ENCODE measurements at places on chromosomes 3 and 15. TPM values are rescaled to one million over a fixed set of nuclear protein-coding genes. Genes with fewer than 3 reads are reported as not detected.
A peak's percentile ranks its signal among the peaks of the same experiment; 100 is the strongest.

CSTA gene
- 17.0 TPM for total RNA-seq

MAP6D1 gene
- total RNA-seq, result 27.5 TPM

GPR160 gene
- 1.3 TPM for total RNA-seq

SENP8 gene
- 4.7 TPM for total RNA-seq

CFAP91 gene
- 2.1 TPM for total RNA-seq

AMIGO3 gene
- 2.8 TPM for total RNA-seq

ISLR gene
- total RNA-seq, result 119 TPM

ZNF80 gene
- not detected for total RNA-seq

SLC35G2 gene
- 4.2 TPM for total RNA-seq

DNA sequence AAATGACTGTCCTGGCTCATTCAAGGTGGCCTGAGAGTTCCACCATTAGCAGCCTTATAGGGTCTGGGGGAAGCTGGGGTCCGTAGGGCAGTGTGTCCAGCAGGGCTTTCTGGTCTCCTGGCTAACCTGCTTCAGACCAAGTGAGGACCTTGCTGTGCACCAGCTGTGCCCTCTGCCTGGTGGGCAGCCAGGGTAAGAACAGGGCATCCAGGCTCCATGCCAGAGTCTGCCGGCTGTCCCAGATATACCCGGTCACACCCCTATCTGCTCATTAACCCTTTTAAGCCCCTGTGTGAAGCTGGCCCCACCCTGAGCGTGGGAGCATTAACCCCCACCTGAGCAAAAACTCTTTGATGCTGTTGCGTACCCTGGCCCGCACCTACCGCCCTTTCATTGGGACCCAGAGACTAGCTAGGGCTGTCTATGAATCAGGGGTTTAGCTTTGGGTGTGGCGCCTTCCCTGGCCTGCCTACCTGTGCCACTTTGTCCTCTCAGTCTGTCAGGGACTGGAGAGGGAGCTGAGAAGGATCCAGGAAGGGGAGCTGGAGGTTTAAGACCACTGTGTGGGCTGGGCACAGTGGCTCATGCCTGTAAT is 17.6 kb downstream of the SEMA3F start:
- no peak for DNase-seq

GRCh38 chr3:42184651-42185443 is 81.1 kb downstream of the CCK start:
- DNase-seq, result no peak

GRCh38 chr3:129582799-129583198 is 23.7 kb downstream of the PLXND1 start:
- no peak for DNase-seq

DNA sequence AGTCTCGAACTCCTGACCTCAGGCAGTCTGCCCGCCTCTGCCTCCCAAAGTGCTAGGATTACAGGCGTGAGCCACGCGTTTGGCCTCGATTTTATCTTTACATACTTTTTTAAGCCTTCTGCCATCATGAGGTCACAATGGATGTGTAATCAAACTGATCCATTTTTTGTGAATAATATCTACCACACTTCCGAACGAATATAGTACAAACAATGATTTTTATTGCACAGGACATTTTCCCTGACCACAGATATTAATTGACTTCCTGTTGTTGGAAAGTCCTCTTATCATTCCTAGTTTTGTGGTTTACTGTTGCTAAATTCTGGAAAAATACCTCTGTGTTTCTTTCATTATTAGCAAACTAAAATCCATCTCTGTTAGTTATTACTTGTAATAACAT is 68.9 kb downstream of the MINDY2 start:
- no peak for DNase-seq

GRCh38 chr15:101048176-101048575 is 129.0 kb downstream of the LRRK1 start:
- DNase-seq, result no peak

GRCh38 chr3:177382944-177383343 is 185.7 kb upstream of the TBL1XR1 start:
- DNase-seq, result no peak

GRCh38 chr3:33441225-33441976 is 1.2 kb upstream of the UBP1 start:
- DNase-seq, result no peak

DNA sequence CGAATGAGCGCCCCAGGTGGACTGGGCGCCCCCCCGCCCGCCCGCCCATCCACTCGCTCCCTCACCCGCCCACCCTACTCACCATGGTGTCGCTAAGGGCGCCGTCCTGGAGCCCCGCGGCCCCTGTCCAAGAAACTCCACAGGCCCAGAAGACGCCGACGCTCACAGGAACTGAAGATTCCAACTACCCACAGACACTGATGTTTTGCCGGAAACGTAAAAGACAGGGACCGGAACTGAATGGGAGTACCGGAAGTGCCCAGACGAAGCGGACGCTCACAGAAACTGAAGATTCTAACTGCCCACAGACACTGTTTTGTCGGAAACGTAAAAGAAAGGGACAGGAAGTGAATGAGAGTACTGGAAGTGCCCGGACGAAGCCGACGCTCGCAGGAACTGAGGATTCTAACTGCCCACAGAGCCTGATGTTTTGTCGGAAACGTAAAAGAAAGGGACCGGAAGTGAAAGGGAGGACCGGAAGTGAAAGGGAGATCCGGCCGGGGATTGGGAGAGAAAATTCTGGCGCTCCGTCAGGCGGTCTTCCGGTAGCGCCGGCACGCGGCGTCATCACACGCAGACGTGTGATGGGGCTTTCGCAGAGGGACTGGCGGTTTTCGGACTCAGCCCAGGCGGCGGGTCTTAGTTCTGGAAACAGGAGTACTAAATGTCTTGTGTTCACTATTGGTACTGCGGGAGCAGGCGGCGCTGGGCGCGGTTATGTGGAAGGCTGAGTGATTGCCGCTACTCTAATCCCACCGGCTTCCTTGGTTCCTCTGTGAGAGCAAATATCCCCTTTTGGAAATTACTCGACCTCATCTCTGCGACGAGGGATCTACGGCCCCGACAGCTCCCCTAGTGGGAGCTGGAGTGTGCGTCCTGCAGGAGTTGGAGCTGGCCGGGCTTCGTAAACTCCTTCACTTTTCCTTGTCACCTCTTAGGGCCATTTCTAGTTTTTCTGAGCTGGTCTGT is at the start of gene ISY1:
Gene ISY1, minus strand, starts transcription at position 173 of the 969 bp plus-strand sequence. Its CDS starts 88 bp downstream, at position 85.
- peak; percentile 98 for DNase-seq

DNA sequence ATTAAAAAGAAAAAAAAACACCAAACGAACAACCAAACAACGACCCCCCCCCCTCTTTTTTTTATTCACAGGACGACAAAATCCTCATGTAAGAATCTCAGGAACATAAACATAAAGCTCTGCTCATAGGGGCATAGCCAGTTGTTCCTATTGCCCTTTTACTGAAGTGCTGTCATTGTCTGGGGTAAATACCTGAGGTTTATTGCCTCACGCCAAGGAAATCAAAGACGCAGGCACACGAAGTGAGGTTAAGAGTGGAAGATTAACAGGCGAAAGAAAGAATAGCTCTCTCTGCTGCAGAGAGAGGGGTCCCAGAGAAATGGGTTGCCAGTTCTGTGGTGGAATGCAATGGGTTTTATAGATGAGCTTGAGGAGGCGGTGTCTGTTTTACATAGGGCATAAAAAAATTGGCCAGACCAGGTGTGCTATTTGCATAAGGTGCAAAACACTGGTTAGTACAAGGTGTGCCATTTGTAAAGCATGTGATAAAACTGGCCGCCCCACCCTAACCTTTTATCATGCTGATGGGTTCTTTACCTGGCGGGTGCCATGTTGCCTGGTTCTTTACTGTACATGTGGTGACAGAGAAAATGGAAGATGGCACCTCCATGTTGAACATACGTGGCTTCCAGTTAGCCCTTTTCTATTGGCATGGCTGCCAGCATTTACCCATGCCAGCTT is 257.6 kb upstream of the ZPLD1 start:
- no peak for DNase-seq

- DNase-seq, result no peak
Observed at GRCh38 chr3:134952371-134952770, 157.3 kb downstream of the EPHB1 start.

GRCh38 chr3:5663601-5664000 is 476.1 kb downstream of the EDEM1 start:
- DNase-seq, result no peak

DNA sequence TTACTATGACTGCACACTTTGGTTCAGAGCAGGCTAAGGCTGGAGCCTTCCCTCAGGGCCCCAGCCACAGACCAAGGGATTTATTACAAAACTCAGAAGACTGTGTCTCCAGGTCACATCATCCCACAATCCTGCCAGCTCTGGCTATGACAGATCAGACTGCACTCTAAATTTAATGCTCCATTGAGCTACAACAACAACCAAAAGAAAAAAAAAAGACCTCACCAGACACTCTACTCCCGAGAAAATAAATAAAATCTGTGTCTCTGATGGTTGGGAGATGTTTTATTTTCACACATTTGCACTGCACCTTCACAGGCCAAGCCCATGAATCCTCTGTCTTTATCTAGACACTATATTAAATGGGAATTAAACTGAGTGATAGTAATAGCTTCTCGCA is 50.8 kb upstream of the CTNNB1 start:
- DNase-seq, result no peak

DNA sequence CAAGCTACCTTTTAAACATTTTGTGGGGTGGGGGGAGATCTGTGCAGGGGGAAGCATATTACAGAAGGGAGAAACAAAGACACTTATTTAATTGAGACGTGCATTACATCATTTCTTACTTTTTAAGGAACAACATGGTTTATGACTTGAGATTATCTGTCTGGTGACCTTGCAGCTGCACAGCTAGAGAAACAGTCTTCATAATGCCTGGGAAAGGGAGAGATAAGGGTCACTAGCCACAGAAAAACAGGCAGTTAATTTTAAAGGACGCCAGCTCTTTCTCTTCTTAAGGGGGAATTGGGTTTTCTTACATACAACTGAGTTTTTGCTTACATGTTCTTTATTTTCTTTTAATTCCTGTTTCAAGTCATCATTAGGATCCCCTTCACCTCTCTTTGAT is 147.9 kb downstream of the SST start:
- no peak for DNase-seq

DNA sequence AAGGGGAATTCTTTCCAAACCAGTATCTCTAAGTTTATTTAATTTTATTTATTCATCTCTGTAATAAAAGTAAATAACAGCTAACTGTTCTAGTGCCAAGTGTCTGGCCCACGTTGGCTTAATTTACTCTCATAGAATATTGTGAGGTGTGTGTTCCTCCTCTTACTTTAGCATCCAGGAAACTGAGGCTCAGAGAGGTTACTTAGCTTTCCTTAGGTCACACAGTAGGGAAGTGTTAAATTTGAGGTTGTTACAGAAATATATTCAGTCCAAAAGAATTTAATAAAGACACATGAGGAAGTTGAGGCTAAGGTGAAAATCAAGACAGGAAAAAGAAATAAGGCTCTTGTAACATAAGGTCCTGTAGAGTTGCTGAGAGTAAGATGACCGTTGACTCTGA is 84.4 kb upstream of the MRPS22 start:
- DNase-seq, result no peak

DNA sequence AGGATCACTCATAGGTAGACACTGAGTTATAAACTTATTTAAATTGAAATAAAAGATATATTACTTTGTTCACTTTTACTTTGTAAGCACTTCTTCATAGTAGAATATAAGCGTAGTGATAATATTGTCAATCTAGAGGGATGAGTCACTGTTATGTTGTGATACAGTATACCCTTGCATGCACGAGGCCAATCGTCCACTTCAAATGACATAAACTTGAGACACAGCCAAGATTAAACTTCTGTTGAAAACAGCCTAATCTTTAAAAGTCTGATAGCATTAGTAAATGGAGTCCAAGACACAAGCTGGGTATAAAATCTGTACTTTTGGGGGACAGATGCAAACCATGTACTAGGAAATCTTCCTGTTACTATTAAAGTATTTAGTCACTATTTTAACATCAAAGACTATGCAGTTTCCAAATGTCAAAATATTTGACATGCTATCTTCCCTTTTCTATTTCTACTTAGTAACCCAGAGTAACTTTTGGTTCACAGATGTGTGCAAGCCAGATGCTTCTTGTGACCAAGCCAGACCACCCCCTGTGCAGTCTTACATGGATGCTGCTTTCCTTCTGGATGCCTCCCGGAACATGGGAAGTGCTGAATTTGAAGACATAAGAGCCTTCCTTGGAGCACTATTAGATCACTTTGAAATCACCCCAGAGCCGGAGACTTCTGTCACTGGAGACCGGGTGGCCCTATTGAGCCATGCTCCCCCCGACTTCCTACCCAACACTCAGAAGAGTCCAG is 85.3 kb downstream of the PIK3R4 start:
- peak; percentile 57 for DNase-seq

Data from tongue (tissue), 3 donors.